ENCODE measurements at places on chromosomes 13 and 19.

DNA sequence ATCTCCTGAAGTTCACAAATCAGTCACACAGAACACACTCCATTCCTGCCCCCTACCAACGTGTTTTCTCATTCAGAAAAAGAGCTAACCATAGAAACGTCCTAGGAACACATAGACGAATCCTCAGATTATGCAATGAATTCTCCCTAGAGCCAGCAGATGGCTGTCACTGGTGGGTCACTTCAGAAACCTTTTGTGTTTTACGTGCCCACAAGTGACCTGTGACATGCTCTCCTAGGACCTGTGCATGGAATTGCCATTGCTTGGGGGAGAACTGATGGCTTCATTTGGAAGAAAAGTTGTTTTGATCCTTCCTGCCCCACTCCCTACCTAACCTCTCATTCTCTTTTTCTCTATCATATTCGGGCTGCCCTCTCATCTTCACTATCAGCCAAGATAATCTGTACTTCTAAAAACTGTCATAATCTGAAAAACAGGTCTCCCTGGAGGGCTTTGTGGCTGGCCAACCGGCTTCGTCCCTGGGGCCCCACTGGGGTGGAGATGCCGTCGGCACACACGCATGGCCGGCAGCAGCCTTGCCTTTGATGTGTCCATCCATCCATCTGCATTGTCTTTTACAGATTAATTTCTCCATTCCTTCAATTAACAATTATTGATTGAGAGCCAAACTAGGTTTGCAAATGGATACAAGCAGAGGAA is 144.1 kb upstream of the SERP2 start:
- DNase-seq = no peak

GRCh38 chr13:113786262-113786841 is 27.3 kb downstream of the TMEM255B start:
- no peak for DNase-seq

DNA sequence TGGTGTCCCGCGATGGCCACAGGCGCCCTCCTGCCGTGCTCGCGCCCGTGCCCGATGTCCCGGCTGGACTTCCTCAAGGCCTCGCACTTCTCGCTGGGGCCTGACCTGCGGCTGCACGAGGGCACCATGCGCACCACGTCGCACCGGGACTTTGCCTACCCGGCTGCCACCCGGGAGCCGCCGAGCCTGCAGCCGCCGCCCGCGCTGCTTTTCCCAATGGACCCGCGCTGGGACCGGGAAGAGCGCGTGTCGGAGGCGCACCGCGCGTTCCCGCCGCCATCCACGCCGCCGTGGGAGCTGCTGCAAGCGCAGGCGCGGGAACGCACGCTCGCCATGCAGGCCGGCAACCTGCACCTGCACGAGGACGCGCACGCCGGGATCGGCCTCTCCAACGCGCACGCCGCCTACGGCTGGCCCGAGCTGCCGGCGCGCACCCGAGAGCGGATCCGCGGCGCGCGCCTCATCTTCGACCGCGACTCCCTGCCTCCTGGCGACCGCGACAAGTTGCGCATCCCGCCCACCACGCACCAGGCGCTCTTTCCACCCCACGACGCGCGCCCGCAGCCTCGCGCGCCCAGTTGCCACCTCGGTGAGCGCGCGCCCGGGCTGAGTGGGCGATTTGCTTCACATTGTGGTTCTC is 12.1 kb upstream of the PEX11G start:
- no peak for DNase-seq

- no peak for DNase-seq
These were observed 94.7 kb upstream of the GJB6 start for GRCh38 chr13:20326809-20327208.

GRCh38 chr13:97189928-97190327 is 32.2 kb upstream of the MBNL2 start:
- DNase-seq = no peak

DNA sequence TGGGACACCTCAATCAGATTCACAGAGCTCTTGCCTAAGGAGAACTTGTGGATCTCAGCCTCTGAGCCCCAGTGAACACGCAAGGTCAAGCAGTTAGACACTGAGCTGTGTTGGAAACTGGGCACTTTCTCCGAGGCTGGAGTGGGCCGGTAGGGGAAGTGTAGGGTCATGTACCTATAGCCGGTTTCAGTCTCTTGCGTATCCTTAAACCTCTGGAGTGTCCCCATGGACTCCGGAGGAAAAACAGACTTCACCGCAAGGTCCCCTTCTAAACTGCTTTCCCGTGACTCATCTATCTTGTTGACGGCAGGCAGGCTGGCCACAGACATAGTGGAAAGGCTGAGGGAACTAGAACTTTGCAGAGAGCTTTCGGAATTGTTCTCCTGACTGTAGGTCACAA is 11.3 kb downstream of the IQCN start:
- no peak for DNase-seq

- peak; percentile 56 for DNase-seq
These were observed 217.2 kb upstream of the HTR2A start for GRCh38 chr13:47114030-47114429.

- DNase-seq = no peak
These were observed 172.4 kb downstream of the KDM4B start for GRCh38 chr19:5141129-5141849.

GRCh38 chr19:49570138-49570856 is 10.1 kb downstream of the NOSIP start:
- DNase-seq = no peak

DNA sequence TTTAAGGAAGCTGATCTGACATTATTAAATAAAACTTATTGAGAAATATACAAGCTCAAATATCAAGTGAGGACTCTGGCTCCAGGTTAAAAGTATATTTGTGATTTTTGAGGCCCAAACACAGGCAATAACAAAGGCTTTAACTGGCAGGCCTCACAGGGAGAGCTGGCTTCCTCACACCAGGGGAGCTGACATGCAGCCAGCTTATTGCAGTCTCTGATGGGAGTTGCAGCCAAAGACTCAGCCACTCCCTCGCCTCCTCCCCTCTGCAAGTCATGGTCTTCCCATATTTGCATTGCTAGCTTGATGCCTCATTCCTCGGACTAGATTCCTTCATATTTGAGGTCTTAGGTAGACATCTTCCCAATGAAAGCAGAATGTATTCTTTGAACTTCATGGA is 647.1 kb upstream of the SLITRK6 start:
- DNase-seq = no peak

DNA sequence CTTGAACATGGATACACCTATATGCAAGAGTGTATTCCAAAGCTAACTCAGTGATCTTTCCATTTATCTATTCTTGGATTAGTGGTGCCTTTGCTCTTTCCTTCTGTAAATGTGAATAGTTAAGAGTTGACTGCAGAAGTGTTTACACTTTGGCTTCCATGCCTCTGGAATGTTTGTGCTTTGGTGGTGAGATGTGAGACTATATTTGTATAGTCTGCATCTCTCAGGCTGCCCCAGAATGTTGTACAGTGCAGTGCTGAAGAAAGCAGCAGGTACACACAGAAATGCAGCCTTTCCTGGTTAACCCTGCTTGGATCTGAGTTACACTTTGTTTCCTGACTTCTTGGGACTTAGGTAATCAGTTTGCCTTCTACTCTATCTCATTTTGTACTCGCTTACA is 90.2 kb downstream of the DNAJC15 start:
- no peak for DNase-seq

DNA sequence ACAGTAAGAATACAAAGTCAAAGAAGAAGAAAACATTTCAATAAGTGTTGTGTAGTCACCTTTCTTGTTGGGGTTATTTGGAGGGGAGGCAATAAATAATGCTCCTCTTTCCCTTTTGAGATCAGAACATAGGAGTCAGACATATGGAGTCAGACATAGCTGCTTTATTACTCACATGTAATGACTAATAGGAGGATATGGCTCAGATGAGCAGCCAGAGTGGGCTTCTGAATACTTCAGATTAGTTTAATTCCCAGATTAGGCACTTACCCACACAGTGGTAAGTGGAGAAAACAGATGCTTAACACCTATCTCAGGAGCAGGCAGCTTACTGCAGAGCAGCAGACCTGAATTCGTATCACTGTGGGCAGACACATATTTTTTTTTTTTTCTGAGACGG is 31.7 kb upstream of the C1QTNF9B start:
- DNase-seq = peak; percentile 22

- no peak for DNase-seq
These were observed 6.3 kb downstream of the TBCB start for GRCh38 chr19:36121486-36122124.

DNA sequence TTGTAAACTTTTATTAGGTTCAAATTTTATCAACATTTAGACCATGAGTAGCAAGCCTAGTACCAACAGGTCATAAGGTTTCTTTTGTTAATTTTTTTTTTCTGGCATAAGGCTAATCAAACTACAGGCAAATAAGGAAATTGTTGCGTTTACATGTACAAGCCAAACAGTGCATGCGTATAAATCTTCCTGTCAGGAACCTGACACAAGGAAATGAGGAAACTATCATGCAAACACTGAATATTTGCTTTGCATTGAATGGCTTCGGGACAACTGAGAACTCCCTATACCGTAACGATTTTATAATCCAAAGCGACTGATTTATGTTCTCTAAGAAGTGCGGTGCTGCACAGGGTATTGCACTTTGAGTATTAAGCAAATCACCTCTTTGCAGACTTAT is 133.0 kb upstream of the TRPC4 start:
- no peak for DNase-seq

- no peak for DNase-seq
These were observed 46.5 kb downstream of the MLLT1 start for GRCh38 chr19:6233056-6233826.

GRCh38 chr13:45594764-45595163 is 20.8 kb downstream of the ERICH6B start:
- DNase-seq = no peak

DNA sequence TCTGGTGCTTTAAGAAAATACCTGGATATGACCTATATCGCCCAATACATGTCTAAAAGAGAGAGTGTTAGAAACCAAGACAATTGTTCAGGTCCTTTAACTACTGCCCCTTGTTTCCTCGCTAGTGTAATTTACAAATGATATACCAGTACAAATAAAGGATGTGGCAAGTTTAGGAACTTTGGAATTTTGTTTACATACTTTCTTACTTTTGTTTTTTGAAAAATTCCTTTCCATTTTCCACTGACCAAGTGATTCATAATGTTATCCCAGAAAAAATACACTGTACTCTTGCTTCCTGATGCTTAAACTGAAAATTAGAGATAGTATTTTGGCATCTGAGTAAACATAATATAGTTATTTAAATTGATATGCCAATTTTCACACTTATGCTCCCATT is 96.8 kb upstream of the CSNK1A1L start:
- DNase-seq = peak; percentile 43

GRCh38 chr13:101795460-101795859 is 343.0 kb downstream of the ITGBL1 start:
- DNase-seq = no peak

DNA sequence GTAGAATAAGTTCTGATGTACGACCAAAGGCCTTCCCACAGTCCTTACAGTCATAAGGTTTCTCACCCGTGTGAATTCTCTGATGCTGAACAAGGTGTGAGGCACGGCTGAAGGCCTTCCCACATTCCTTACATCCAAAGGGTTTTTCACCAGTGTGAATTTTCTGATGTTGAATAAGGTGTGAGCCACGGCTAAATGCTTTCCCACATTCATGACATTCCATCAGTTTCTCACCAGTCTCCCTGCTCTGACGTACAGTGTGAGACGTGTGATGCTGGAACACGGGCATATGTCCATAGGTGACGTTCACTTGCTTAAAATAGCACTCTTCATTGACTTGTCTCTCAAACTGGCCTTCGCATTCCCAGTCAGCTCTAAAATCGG is 31.0 kb upstream of the COX7A1 start:
- no peak for DNase-seq

DNA sequence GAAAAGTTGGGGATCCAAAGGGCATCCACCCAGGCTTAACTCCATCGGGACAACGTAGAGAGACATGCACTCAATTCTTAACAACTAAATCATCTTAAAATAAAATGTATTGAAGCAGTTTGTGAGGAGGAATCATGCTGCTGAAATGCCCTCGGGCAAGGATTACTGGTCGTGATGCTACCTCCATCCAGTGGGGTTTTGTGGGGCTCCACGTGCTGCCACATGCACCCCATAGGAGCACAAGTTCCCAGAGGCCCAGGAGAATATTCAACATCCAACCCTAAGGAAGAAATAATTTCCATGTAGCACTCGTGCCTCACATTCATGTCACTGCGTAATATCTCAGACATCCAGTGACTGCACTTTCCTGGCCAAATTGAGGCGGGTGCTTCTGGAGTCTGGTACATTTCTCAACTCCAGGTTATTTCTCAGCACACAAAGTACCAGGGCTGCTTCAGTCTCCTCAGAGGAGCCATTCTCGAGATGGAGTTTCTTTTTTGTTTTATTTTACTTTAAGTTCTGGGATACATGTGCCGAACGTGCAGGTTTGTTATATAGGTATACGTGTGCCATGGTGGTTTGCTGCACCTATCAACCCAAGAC is 429.8 kb downstream of the FOXO1 start:
- no peak for DNase-seq

GRCh38 chr13:69857183-69857821 is 250.3 kb upstream of the ATXN8OS start:
- DNase-seq = no peak

DNA sequence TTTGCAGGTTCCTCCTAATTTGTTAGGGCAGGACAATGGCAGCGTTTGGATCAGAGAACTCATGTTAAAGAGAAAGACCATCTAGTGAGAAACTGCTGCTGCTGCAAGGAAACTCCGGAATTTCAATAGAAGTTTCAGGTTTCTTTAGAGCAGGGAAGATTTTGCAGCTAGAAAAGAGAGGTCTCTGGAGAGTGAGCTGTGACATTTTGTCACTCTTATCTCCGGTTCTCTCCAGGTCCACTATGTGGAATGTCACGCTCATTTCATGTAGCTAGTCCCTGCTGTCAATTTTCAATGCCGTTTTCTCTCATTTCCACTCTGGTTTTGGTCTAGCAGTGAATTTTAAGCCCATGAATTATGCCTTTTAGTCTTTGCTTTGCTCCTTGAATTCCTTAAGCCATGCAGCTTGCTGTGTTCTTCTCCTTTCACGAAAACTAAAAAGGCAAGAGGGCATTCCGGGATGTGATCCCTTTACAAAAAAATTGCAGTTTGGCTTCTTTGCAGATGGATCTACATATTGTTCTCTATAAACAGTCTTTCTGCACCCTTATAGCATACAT is 46.7 kb upstream of the POSTN start:
- no peak for DNase-seq

GRCh38 chr13:95256091-95256490 is 45.2 kb downstream of the ABCC4 start:
- DNase-seq = peak; percentile 84

DNA sequence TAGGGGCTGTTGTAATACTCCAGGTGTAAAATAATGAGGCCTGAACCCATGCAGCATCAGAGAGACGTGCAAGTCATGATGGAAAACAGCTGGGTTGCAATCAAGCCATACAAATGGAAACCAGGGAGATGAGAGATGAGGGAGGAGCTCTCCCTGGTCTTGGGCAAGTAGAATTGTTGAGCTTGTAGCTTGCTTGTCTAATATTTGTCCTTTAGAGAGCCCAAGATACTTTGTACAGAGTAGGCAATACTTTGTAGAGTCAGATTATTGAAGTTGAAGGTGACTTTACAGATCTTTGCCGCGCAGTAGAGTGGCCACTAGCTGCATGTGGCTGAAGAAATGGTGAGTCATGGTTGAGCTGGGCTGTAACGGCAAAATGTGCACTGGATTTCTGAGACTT is 8.3 kb downstream of the ATP8A2 start:
- DNase-seq = no peak

- no peak for DNase-seq
These were observed 60.2 kb upstream of the RAP2A start for GRCh38 chr13:97373787-97374186.

- DNase-seq = no peak
These were observed 24.2 kb downstream of the ADPRHL1 start for GRCh38 chr13:113428871-113429607.

- no peak for DNase-seq
These were observed 17.7 kb downstream of the ZNF613 start for GRCh38 chr19:51944798-51945552.

- peak; percentile 80 for DNase-seq
These were observed 6.6 kb downstream of the EML2 start for GRCh38 chr19:45632468-45633196.

Data from GM04503 (cell line).